Epithelial cell of prostate (primary cell): ENCODE measurements at places on chromosomes 11 and 22.

DNA sequence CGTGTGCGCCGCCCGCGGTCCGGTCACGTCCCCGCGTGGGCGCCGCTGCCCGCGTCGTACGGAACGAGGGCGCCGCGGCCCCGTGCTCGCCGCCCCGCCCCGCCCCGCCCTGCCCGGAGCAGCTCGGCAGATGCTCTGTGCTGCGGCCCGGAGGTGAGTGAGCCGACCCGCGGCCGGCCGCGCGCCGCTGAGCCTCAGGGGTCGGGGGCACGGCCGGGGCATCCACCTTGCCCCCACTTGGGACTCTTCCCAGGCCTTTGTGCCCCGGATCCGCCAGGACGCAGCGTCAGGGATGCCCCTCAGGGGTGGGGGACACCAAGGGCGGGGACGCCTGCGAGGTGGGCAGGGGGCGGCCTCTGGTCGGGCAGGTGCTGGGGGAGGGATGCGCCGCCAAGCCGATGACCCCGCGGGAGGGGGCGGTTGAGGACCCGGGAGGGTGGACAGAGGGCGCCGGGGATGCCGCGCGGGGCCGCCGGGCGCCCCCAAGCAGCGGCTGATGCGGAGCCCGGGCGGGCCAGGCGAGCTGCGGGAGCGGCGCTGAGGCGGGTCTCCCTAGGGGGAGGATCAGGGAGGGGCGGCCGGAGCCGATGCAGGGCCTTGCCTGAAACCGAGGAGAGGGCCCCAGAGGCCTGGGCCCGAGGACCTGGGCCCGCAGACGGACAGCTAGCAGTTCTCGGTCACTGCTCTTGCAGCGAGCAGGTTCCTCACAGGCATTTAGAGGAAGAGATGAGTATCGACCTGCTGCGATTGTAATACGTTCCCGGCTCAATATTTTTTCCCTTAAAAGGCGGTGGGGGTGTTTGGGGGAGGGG is at the start of gene GNAZ:
Gene GNAZ, plus strand, starts transcription at position 102 of the 812 bp plus-strand sequence. CDS start 25,177 bp downstream, outside the sequence.
- no peak for DNase-seq

GRCh38 chr11:71971680-71972079 is 27.0 kb upstream of the IL18BP start:
- DNase-seq: no peak

GRCh38 chr11:76086743-76087635 is 119.3 kb downstream of the WNT11 start:
- no peak for DNase-seq

GRCh38 chr22:46582281-46582933 is 37.8 kb upstream of the GRAMD4 start:
- DNase-seq: no peak

DNA sequence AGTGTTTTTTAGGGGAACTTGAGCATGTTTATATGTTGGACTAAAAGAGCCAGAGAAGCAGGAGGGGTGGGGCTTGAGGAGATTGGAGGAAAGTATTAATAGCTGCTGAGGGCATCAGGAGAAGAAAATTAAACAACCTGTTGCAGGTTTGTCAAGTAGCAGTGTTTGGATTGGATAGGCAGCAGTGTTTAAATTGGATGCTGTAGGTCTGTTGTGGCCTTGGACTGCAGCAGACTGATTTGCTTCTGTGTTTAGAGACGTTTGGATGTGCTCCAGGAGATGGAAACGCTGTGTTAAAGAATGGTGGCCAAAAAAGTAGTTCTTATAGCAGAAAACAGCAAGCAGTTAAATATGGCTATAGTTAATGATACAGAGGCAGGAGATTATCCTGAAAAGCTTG is 5.7 kb downstream of the EIF3L start:
- DNase-seq: no peak

DNA sequence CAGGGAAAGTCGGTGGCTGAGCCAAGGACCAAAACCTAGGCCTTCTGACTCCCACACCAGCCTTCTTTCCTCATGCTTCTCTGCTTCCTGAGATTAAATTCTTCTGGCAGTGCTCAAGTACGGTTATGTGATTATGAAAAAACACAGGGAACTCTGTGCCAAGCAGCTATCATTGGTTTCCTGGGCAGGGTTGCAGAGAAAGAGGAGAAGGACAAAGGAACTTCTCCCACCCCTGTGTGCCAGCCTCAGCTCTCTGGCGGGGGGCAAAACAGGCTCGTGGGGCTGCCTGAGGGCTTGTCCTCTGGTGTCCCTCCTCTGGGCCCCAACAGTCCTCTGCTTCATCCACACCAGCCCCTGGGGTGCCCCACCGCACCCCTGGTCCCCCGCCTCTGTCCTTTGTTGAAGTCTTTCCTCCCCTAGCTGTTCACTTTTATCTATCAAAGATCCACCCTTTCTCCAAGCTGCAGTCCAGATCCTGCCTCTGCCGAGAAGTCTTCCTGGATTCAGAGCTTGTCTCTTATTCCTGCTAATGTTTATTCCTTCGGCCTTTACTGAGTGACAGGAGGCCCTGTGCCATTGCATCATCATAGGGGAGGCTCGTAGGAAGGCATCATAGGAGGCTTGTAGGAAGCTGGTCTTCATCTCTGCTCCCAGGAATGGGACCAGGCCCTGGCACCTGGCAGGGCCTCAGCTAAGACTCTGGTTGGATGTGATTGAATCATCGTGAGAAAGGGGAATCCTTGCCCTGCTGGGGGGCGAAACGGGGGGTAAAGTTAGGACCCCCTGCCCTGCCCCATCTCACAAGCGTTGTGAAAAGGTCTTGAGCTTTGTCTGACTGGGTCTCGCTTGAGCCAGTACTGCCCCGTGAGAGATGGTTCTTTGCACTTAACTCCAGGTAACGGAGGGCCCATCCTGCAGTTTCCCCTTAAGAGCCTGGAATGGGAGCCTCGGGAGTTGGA is 11.5 kb upstream of the FTH1 start:
- no peak for DNase-seq

DNA sequence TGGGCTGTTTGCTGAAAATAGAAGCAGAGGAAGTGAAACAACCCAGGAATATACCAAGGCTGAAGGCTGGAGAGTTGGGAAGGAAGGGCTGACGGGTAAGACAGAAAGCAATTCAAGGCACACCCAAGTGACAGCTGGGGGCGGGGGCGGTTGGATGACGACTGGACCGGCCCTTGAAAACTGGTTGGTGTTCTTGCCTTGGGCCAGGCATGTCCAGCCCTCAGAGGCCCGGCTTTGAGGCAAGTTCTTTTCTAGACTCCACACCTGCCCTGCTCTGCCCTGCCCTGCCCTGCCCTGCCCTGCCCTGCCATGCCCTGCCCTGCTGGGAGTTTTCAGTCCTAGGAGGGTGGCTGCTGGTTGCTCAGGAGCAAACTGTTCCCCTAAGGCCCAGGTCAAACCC is 34.2 kb upstream of the CACNG2 start:
- DNase-seq: peak; percentile 37

GRCh38 chr22:45932071-45932470 is 44.9 kb downstream of the WNT7B start:
- DNase-seq: no peak

- no peak for DNase-seq
Measured at GRCh38 chr11:63614136-63614671, at the start of gene PLAAT3. Gene PLAAT3 (minus strand): TSS chr11:63614433. CDS start chr11:63614014, 419 bp downstream.

DNA sequence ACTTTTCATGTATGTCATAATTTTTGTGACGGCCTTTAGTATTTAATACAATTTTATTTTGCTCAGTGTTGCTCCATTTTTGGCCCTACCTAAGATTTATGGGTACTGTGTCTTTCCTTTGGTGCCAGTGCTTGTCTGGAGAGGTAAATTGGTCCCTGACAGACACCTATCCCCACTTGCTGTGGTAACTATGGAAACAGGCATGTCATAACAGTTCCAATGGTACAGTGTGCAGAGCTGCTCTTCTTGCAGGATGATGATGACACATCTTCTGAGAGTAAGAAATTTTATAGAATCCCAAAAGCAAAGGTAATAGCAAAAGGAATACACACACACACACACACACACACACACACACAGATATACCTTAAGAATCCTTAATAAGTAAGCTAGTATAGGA is 118.5 kb downstream of the ELP4 start:
- DNase-seq: no peak

- DNase-seq: no peak
Measured at GRCh38 chr11:128187835-128188234, 399.5 kb downstream of the ETS1 start.

- no peak for DNase-seq
Measured at GRCh38 chr11:10777393-10777793, 26.3 kb downstream of the CTR9 start.

- DNase-seq: no peak
Measured at GRCh38 chr11:72233773-72234513, 9.4 kb downstream of the INPPL1 start.

- no peak for DNase-seq
Measured at GRCh38 chr11:6578134-6578533, 25.3 kb downstream of the RRP8 start.

GRCh38 chr11:75522286-75523044 is 3.3 kb downstream of the GDPD5 start:
- no peak for DNase-seq

DNA sequence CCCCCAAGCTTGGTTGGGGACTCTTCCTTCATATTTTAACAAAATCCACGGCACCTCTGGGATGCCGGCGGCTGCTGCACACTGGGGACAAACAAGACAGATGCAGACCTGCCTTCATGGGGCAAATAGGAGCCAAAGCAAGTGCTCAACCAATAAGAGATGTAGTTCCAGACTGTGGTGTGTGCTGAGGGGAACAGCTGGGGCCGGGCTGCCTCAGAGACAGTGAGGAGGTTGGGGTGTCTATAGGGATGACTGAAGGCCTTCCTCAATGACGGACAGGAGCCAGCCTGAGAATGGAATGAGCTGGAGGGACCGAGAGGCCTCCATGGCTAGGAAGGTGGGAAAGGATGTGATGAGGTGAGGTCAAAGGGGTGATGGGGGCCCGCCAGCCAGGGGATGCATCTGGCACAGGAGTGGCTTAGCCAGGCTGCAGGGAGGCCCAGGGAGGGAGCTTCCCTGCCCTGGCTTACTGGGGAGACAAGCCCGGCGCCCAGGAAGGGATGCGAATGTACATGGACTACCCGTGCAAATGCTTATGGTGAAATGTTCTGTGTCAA is 10.3 kb upstream of the CTSD start:
- no peak for DNase-seq

- no peak for DNase-seq
Measured at GRCh38 chr11:67262731-67263675, 3.3 kb upstream of the GRK2 start.

- no peak for DNase-seq
Measured at GRCh38 chr22:27874764-27875163, 44.3 kb downstream of the PITPNB start.

- DNase-seq: no peak
Measured at GRCh38 chr22:27747396-27748221, 53.9 kb downstream of the MN1 start.

DNA sequence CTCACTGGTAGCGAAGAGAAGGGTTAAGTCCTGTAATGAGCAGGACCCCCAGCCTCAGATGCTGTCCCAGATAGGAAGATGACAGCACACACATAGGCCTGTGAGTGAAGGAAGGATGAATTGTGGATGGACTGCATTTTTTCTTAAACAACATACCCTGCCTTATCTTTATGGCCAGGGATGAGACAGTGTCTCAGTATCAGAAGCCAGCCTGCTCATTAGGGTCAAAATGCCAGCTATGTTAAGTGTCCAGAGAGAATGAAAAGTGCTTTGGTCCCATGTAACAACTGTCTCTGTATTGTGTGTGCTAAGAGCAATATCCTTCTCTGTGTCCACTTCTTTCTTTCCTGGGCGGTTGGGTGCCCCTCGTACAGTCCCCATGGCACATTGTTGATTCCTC is 30.2 kb downstream of the PPFIBP2 start:
- no peak for DNase-seq

- no peak for DNase-seq
Measured at GRCh38 chr11:39458481-39458880, 2001.0 kb downstream of the LRRC4C start.

DNA sequence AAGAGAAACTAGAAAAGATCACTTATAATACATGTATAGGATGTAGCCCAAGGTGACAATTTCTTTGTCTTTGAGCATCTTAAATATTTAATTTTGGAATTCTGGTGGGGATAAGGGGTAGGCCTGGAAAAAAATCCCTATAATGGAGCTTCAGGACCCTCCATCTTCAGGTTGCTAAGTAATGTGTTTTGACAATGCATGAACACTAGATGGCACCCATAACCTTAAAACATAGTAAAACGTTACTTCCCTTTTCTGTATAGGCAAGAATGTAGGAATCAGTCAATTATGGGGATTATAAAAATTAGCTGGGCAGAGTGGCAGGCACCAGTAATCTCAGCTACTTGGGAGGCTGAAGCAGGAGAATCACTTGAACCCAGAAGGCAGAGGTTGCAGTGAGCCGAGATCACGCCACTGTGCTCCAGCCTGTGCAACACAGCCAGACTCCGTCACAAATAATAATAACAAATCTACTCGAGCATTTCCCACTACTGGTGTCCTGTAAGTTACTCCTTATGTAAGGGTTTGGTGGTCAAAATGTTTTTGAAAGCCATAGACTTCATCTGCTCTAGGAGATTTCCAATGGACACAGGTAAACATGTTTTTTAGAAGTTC is 541.9 kb upstream of the CCDC90B start:
- DNase-seq: no peak

DNA sequence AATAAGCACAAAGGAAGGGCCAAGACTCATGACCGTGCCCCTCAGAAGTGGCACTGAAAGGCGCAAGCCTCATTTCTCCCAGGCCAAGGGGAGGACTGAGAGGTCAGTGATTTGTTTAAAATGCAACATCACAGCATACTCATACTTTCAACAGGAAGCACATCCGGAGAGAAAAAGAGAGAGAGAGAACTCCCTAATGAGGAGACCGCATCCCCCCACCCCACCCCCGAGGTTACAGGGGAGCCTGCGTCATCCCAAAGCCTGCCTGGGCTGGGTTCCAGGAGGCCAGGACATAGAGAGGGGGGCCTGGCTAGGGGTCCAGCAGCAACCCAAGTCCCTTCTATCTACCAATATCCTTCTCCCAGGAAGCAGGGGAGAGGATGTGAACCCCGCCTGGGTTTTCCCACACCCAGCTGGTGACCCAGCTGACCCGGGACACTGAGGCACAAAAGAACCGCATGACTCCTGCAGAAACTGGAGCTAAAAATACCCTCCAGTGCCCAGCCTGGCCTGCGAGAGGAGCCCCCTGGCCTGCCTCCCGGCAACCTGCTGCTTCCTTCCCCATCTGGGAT is 3.8 kb downstream of the CSNK1E start:
- DNase-seq: peak; percentile 54

DNA sequence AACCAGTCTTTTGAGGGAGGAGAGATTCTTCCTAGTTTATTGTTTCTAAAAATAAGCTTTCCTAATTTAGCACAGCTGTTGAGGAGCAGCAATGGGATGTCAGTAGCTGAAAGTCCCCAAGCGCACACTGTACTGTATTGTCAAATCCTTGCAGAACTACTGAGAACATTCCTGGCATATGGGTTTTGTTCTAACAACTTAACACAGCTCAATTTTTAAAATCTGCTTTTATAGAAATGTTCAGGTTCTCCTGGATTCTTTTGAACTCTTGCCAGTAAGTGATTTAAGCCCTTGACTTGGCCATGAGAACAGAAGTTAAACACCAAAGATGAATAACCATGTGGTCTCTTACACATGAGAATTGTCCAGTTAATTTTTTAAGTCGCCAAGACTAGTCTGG is 218.6 kb downstream of the FAT3 start:
- no peak for DNase-seq
